Renal cortical epithelial cell (primary cell): ENCODE measurements at places on chromosomes 7 and 10. TPM values are rescaled to one million over a fixed set of nuclear protein-coding genes. Genes with fewer than 3 reads are reported as not detected.

CLEC5A gene
- total RNA-seq: not detected in 2 replicates

SPDYE2 gene
- total RNA-seq: 0.10 TPM in 1 of 2 replicates, not detected in the other

CDH23 gene
- total RNA-seq: not detected in 2 replicates

- DNase-seq: peak; percentile 26
Observed at GRCh38 chr7:108083980-108084379, 46.2 kb downstream of the LAMB4 start.

DNA sequence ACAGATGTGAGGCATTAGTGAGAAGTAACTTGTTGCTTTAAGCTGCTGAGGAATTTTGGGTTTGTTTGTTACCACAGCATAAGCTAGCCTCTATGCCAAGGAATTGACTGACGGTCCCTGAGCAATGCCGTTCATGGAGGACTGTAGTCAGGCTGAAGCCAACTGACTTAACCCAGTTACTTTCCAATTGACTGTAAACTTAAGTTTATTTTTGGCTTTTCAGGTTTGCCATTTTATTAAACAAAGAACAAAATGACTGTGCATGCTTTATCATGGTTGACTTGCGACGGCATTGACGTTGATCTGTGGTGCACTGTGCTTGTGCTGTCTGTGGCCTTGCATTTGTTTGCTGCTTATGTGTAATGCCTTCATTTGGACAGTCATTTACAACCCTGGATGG, 53.5 kb downstream of the DNAJB9 start:
- DNase-seq: no peak

GRCh38 chr10:132685101-132685891, 100.7 kb downstream of the NKX6-2 start:
- DNase-seq: peak; percentile 82

DNA sequence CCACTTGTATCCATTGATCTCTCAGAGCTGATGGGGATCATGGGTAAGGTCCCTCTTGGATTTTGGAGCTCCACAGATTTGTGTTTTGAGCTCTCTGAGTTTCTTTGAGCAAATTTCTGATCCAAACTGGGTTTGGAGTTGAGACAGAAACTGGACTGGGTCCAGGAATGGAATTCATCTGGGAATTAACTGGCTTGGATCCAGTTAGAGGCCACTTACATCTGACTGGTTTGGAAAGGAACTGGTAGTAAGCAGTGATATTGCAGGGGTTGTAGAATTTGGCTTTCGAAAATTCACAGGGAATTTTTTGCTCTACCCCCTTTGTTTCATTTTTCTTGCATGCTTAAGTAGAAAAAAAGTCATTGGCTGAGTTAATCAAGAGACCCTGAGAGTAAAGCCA, 245.6 kb downstream of the SEMA3D start:
- no peak for DNase-seq
